ENCODE measurements at places on chromosomes 1 and 21.

DNA sequence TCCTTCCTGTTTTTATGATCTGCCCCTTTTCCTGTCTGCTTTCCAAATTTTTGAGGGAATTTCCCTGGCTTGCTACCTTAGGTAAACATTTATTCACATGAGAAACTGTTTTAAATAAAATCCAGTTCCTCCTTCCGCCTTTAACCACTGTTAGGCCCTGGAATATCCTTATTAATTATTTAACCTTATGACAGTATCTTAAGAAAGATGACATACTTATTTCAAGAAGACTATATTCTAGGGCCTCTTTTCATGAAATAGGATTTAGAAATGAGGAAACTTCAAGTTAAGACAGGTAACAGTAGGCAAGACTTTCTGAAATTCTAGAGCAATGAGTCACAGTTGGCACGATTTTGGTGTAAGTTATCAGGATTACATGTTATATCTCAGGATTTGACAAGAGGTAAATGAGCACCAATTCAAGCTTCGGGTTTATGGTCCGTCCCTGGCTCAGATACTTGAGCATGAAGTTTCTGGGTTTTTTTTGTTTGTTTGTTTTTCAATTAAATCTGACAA is 2.0 kb upstream of the TNFSF18 start:
- DNase-seq: no peak

- DNase-seq: no peak
Observed at GRCh38 chr1:188476606-188477005, 1647.9 kb downstream of the PLA2G4A start.

DNA sequence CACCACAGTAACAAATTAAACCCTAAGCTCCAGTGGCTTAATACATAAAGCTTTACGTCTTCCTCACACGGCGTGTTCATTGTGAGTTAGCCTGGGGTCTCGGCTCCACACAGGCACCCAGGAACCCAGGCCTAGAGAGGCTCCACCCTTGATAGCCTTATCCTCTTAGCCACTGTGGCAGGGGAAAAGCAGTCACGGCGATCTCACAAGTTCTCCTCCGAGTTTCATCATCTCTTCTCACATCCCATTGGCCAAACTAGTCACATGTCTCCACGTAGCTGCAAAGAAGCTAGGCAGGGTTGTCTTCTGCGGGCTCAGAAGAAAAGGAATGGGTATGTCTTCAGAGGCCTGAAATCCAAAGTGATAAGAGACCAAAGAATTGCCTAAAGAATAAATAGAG is 122.3 kb upstream of the GRIK3 start:
- DNase-seq: no peak

GRCh38 chr1:24018611-24019580 is 38.8 kb upstream of the SRSF10 start:
- no peak for DNase-seq

DNA sequence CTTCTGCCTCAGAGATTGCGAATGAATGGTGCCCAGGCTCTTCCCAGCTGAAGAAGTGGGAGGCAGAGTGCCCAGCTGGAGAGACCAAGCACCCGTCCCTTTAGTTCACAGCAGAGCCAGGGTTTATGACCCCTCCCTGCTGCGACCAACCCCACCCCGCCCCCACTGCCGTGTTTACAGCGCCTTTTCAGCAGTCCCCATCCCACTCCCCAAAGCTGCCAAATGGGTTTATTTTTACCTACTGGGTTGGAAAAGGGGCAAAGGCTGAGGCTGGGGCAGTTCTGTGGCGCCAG is 23.6 kb downstream of the DYRK3 start:
- DNase-seq: no peak

DNA sequence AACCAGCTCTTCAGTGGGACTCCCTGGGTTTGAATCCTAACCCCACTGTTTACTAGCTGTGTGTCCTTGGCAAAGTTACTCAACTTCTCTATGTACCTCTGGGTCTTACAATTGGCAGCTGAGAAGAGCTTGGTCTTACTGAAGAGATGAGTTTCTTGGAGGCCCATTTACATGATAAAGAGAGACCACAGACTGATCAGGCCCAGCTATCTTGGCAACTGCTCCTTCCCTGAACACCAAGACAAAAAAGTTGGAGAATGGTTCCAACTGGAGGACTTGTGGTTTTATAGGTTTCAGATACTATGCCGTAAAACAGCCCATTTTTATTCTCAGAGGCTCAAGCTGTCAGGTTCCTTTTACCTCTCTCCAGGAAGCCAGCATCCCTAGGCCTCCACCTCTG is 24.8 kb upstream of the CNIH3 start:
- DNase-seq: no peak

DNA sequence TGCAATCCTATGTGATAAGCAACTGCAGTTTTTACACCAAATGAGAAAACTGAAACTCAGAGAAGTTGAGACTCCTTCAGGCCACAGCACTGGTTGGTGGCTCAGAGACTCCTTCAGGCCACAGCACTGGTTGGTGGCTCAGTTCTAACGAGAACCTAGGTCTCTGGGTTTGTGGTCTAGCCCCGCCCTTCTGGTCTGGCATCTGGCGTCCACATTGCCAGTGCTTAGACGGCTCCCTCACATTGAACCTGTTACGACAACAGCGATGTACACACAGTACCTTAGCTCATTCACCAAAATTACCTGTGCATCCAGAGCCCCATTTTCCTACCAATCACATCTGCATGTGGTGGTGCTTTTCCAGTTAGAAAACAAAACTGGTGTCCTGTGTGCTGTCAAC is 66.1 kb downstream of the NID1 start:
- DNase-seq: peak; percentile 87

All from activated CD4-positive, alpha-beta T cell treated with anti-CD3 and anti-CD28 coated beads, Interleukin-2, Interleukin-6, amounts not matched to agents 100 ng/mL and 50 ng/mL, durations not matched to agents 16 hours and 8 hours (primary cell).